ENCODE measurements at places on chromosomes 4 and X. TPM values are rescaled to one million over a fixed set of nuclear protein-coding genes. Genes with fewer than 3 reads are reported as not detected.

CXCL9 gene
- not detected for total RNA-seq

SLC16A2 gene
- total RNA-seq = 18.6 TPM

CXCL11 gene
- not detected for total RNA-seq

RENBP gene
- 5.1 TPM for total RNA-seq

TMEM187 gene
- total RNA-seq = 5.1 TPM

NAP1L3 gene
- 21.8 TPM for total RNA-seq

REPS2 gene
- 0.54 TPM for total RNA-seq

DACH2 gene
- total RNA-seq = not detected

GABRG1 gene
- not detected for total RNA-seq

BBS7 gene
- total RNA-seq = 24.2 TPM

SPANXN4 gene
- not detected for total RNA-seq

SPANXC gene
- total RNA-seq = not detected

SASH3 gene
- total RNA-seq = not detected

PNCK gene
- 0.65 TPM for total RNA-seq

TMEM47 gene
- 137 TPM for total RNA-seq

ATP6AP1 gene
- 31.6 TPM for total RNA-seq

MTNR1A gene
- 0.32 TPM for total RNA-seq

DSPP gene
- not detected for total RNA-seq

Measured in articular chondrocyte of knee joint (primary cell).